Osteoblast (primary cell): ENCODE measurements at places on chromosomes 16 and 17. TPM values are rescaled to one million over a fixed set of nuclear protein-coding genes. Genes with fewer than 3 reads are reported as not detected.

- peak overlapping the region; percentile 80 for H3K4me3 ChIP-seq
- peaks cover 7% of the 10 kb centered on the region for H3K36me3 ChIP-seq
- peak; percentile 89 for DNase-seq
- no peaks in the 10 kb centered on the region for H3K27me3 ChIP-seq
- H3K27ac ChIP-seq: peak overlapping the region; percentile 88
Observed at GRCh38 chr16:50742576-50743200, 802 bp downstream of the CYLD start.

PRSS22 gene
- not detected in 2 replicates for total RNA-seq

DNA sequence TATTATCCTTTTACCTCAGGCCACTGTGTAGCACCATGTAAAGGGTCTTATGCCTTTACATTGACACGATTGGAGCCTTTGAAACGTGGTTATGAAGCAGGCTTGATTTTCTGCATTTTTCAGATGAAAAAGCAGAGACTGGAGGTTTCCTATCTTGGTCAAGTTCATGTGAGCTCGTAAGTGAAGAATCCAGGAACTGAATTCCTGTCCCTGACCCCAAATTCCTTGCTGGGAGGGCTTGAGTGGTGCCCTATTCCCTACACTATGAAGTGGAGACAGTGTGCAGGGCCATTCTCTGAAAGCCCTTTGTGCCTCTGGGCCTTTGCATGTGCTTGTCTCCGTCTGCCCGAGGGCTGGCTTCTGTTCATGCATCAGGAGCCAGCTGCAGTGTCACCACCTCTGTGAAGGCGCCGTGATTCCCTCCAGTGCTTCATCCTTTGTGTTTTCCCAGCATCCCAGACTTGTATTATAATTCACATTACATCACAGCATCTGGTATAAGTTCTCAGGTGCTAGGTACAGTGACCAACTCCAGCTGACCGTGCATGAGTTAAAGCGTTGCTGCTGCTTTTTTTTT lies 181.1 kb downstream of the SNX29 start:
- no peaks in the 10 kb centered on the region for H3K27me3 ChIP-seq
- no peaks in the 10 kb centered on the region for H3K36me3 ChIP-seq
- no peak for DNase-seq
- no peak overlapping the region for H3K4me3 ChIP-seq
- H3K4me1 ChIP-seq: peaks cover 28% of the 10 kb centered on the region

GRCh38 chr16:67707210-67707609 lies 11.9 kb downstream of the GFOD2 start:
- no peaks in the 10 kb centered on the region for H3K27me3 ChIP-seq
- H3K4me1 ChIP-seq: peaks cover 9% of the 10 kb centered on the region
- H3K4me3 ChIP-seq: no peak overlapping the region
- no peak overlapping the region for H3K27ac ChIP-seq
- no peak for DNase-seq
- no peaks in the 10 kb centered on the region for H3K36me3 ChIP-seq

ABCA10 gene
- total RNA-seq: 0.88 and 1.8 TPM in 2 replicates

GRCh38 chr17:12983991-12984884 lies 33.6 kb downstream of the ELAC2 start:
- H3K36me3 ChIP-seq: no peaks in the 10 kb centered on the region
- H3K4me3 ChIP-seq: peak overlapping the region; percentile 53
- peak; percentile 98 for DNase-seq
- H3K27ac ChIP-seq: peak overlapping the region; percentile 76
- H3K4me1 ChIP-seq: peaks cover 38% of the 10 kb centered on the region

ABCA5 gene
- 15.9 and 22.4 TPM in 2 replicates for total RNA-seq

- H3K36me3 ChIP-seq: no peaks in the 10 kb centered on the region
- no peak overlapping the region for H3K27ac ChIP-seq
- H3K4me1 ChIP-seq: no peaks in the 10 kb centered on the region
- no peak overlapping the region for H3K4me3 ChIP-seq
- peaks cover 3% of the 10 kb centered on the region for H3K27me3 ChIP-seq
Observed at GRCh38 chr16:66240631-66241395, 125.7 kb upstream of the CDH5 start.

GRCh38 chr17:74768763-74769114 lies 7.4 kb downstream of the NAT9 start:
- H3K4me3 ChIP-seq: no peak overlapping the region
- no peaks in the 10 kb centered on the region for H3K27me3 ChIP-seq
- H3K4me1 ChIP-seq: peaks cover 31% of the 10 kb centered on the region
- peak; percentile 82 for DNase-seq
- H3K36me3 ChIP-seq: peaks cover 34% of the 10 kb centered on the region
- H3K27ac ChIP-seq: peak overlapping the region; percentile 72

- H3K4me1 ChIP-seq: no peaks in the 10 kb centered on the region
- no peak overlapping the region for H3K27ac ChIP-seq
- no peak for DNase-seq
- H3K4me3 ChIP-seq: no peak overlapping the region
- no peaks in the 10 kb centered on the region for H3K36me3 ChIP-seq
Observed at GRCh38 chr17:70329721-70330120, 160.4 kb downstream of the KCNJ2 start.

- peaks cover 26% of the 10 kb centered on the region for H3K36me3 ChIP-seq
- DNase-seq: no peak
- no peak overlapping the region for H3K27ac ChIP-seq
- H3K27me3 ChIP-seq: no peaks in the 10 kb centered on the region
Observed at GRCh38 chr16:11053916-11054460, 109.6 kb downstream of the CLEC16A start.

MYH2 gene
- total RNA-seq: not detected in 2 replicates

GRCh38 chr16:67101311-67102082 lies 8.2 kb upstream of the PHAF1 start:
- H3K4me3 ChIP-seq: no peak overlapping the region
- H3K4me1 ChIP-seq: peaks cover 12% of the 10 kb centered on the region

GRCh38 chr17:79841369-79842135 lies 2.3 kb upstream of the CBX4 start:
- H3K27me3 ChIP-seq: peaks cover 43% of the 10 kb centered on the region
- DNase-seq: no peak
- no peaks in the 10 kb centered on the region for H3K36me3 ChIP-seq
- H3K27ac ChIP-seq: no peak overlapping the region

FOXK2 gene
- 26.8 and 29.3 TPM in 2 replicates for total RNA-seq

DNA sequence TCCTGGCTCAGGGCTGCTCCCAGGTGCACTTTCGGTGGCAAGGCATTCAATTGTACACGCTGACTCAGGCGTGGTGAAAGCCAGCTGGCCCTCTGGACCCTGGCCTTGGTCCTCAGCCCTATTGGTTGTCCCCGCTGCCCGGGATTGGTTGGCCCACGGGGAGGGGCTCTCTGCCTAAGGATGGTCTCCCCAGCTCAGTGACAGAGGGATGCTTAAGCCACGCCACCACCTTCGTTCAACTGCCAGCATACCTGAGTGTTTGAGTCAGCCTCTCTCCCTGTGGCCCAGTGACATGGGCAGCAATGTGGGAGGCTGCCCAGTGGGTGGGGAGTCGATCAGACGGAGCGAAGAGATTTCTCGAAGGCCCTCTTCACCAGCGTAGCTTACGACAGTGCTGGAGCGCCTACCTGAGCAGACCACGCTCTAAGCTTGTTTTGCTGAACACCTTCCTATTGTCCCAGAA lies 30.3 kb downstream of the IRF8 start:
- peaks cover 24% of the 10 kb centered on the region for H3K27me3 ChIP-seq
- DNase-seq: peak; percentile 30
- H3K4me3 ChIP-seq: no peak overlapping the region
- no peaks in the 10 kb centered on the region for H3K4me1 ChIP-seq
- no peaks in the 10 kb centered on the region for H3K36me3 ChIP-seq

SCGB1C2 gene
- not detected in 2 replicates for total RNA-seq

- H3K27ac ChIP-seq: no peak overlapping the region
- no peaks in the 10 kb centered on the region for H3K4me1 ChIP-seq
- DNase-seq: peak; percentile 72
- peaks cover 68% of the 10 kb centered on the region for H3K36me3 ChIP-seq
Observed at GRCh38 chr17:4184811-4185210, 41.8 kb downstream of the CYB5D2 start.

GRCh38 chr17:47072886-47073285 lies 93.8 kb upstream of the RPRML start:
- no peaks in the 10 kb centered on the region for H3K36me3 ChIP-seq
- no peak for DNase-seq
- no peak overlapping the region for H3K27ac ChIP-seq
- no peaks in the 10 kb centered on the region for H3K27me3 ChIP-seq
- H3K4me1 ChIP-seq: peaks cover 6% of the 10 kb centered on the region
- no peak overlapping the region for H3K4me3 ChIP-seq

ZFPM1 gene
- total RNA-seq: 0.88 and 2.2 TPM in 2 replicates

GRCh38 chr16:4972938-4973587 lies 14.9 kb downstream of the SEC14L5 start:
- no peaks in the 10 kb centered on the region for H3K4me1 ChIP-seq
- H3K27me3 ChIP-seq: peaks cover 2% of the 10 kb centered on the region
- H3K27ac ChIP-seq: no peak overlapping the region
- no peak overlapping the region for H3K4me3 ChIP-seq

CARD14 gene
- not detected in 2 replicates for total RNA-seq

SGCA gene
- 0.29 TPM in 1 of 2 replicates, not detected in the other for total RNA-seq

ARHGAP23 gene
- total RNA-seq: 47.0 and 49.8 TPM in 2 replicates

NPIPA3 gene
- 0.72 and 0.88 TPM in 2 replicates for total RNA-seq
